ENCODE measurements at places on chromosomes 7 and 10. TPM values are rescaled to one million over a fixed set of nuclear protein-coding genes. Genes with fewer than 3 reads are reported as not detected.
A peak's percentile ranks its signal among the peaks of the same experiment; 100 is the strongest.

DNA sequence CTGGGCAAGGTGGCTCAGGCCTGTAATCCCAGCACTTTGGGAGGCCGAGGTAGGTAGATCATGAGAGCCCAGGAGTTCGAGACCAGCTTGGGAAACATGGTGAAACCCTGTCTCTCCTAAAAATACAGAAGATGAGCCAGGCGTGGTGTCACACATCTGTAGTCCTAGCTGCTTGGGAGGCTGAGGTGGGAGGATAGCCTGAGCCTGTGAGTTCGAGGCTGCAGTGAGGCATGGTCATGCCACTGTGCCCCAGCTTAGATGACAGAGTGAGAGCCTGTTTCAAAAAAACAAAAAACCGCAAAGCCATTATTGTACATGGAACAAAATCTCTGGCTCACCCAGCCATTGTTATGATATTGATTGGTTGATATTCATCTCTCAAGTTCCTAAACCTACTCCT lies 53.7 kb downstream of the KMT2E start:
- no peak for DNase-seq

The LRIT1 gene
- total RNA-seq: not detected

DNA sequence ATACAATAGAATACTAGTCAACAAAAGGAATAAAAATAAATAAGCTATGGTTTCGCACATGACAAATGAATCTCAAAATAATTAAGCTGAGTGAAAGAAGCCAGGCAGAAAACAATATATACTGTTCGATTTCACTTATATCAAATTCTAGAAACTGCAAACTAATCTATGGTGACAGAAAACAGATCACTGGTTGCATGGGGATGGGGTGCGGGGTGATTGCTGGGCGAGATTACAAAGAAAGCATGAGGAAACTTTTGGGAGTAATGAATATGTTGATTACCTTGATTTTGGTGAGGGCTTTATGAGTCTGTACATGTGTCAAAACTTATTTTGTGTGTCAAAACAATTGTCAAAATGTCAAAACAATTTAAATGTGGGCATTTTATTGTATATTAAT lies 135.6 kb downstream of the GPR85 start:
- no peak for DNase-seq

DNA sequence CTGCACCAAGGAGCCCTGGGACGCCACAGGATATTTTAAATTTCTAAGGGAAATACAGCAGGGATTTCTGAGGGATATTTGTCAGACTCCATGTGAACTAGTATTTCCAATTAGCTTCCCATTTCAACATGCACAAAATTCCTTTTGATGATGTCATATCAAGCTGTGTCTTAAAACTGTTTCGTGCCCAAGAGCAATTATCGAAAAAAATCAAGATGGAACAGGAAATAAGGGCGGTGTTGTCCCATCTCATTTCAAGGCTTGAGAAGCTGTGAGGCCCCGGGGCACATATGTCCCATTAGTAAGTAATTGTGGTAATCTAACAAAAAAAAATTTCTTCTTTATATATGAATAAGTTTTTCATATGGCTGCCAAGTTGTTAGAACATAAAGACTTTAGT lies 47.4 kb downstream of the PPP1R17 start:
- no peak for DNase-seq

DNA sequence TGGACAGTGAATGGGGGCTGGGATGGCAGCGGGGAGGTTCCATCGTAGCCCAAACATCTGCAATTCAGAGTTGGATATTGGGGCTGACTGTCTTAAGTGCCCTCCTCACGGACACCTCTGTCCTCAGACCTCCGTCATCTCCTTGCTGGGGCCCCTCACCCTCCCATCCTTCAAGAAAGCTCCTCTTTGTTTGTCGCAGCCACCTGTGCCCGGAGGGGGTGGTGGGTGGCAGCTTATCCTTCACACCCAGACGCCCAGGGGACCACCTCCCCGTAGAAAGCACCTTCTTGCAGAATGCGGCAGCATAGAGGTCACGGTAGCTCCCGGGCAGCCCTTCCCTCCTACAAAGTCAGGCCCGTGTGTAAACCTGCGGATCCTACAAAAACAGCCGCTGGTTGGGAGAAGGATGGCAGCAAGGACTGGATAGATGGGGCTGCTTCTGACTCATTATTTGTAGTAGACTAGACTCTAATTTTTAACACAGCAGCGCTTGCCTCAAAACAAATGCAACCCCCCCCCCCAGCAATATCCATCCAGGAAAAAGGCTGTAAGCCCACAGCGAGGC lies 1.3 kb upstream of the PTPRN2 start:
- peak; percentile 88 for DNase-seq

The METTL27 gene
- total RNA-seq: 8.7 TPM

GRCh38 chr7:15495170-15495569 lies 66.6 kb downstream of the AGMO start:
- DNase-seq: peak; percentile 19

GRCh38 chr7:155373359-155374273 lies 75.9 kb downstream of the INSIG1 start:
- DNase-seq: peak; percentile 89

All from osteoblast (primary cell).